ENCODE measurements at places on chromosomes 4 and X.

DNA sequence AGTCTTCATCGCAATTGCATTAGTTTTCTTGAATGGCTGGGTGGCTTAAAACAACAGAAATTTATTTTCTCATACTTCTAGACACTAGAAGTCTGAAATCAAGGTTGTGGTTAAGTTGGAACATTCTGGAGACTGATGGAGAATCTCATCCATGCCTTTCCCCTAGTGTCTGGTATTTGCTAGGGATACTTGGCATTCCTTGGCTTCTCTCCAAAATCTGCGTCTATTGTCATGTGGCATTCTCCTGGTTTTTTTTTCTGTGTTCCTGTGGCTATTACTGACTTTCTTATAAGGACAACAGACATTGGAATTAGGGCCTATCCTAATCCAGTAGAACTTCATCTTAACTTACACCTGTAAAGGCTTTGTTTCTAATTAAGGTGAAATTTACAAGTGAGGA lies 272.8 kb upstream of the EPHA5 start:
- no peak for DNase-seq

- DNase-seq, result no peak
Measured at GRCh38 chrX:630007-630611, 482 bp upstream of the SHOX start.

DNA sequence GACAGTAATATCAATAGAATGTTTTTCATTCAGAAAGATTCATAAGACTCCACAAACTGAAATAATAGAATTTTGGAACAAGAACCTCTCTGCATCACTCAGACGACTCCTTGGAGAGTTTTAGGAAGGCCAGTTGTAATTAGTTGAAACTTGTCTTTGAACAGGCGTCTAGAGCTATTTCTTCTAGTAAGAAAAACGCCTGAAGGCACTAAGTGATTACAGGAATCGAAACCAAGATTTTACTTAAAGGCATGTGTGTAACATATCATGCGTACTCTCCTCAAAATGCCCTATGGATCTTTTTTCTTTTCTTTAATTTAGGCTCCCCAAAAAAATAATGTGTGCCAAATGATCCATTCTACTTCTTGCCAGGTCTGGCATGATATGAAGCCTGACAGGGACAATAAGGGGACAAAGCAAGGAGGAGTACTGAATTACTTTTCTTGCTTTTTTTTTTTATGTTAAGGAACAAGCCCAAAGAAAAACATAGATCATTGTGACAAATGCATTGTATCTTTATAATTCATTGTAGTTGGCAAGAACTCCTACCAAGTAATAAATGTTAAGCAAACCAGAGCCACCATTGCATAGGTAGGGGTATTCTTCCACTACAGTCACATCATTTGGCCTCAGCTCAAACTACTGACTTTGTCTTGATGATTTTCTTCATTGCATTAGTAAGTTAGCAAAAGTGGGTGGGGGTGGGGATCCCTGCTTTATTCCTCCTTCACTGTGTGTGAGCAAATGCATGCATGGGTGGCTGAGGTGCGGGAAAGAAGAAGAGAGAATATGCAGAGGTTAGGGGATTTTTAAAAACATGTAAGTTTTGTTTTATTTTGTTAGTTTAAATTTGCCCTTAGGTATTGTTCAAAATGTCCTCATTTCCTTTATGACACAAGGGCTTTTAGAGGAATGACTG lies 79.9 kb upstream of the ATOH1 start:
- no peak for DNase-seq

DNA sequence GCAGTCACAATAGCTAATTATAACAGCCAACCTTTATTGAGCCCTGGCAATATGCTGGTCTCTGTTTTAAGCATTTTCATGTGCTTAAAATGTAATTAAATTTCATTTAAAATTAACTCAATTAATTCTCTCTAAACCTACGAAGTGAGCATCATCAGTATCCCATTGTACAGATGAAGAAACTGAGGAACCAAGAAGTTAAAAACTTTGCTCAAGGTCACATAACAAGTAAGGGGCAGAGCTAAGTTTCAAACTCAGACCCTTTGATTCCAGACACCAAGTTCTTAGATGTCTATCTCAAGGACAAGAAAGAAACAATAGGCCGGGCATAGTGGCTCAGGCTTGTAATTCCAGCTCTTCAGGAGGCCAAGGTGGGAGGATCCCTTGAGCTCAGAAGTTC lies 55.9 kb upstream of the NFKB1 start:
- no peak for DNase-seq

- no peak for DNase-seq
Measured at GRCh38 chr4:108979759-108980158, 216.9 kb upstream of the ETNPPL start.

GRCh38 chrX:148580016-148580415 lies 79.6 kb downstream of the AFF2 start:
- no peak for DNase-seq

GRCh38 chr4:3297066-3297859 lies 4.4 kb downstream of the RGS12 start:
- DNase-seq, result no peak

- DNase-seq, result no peak
Measured at GRCh38 chrX:129779086-129779672, 570 bp upstream of the SASH3 start.

DNA sequence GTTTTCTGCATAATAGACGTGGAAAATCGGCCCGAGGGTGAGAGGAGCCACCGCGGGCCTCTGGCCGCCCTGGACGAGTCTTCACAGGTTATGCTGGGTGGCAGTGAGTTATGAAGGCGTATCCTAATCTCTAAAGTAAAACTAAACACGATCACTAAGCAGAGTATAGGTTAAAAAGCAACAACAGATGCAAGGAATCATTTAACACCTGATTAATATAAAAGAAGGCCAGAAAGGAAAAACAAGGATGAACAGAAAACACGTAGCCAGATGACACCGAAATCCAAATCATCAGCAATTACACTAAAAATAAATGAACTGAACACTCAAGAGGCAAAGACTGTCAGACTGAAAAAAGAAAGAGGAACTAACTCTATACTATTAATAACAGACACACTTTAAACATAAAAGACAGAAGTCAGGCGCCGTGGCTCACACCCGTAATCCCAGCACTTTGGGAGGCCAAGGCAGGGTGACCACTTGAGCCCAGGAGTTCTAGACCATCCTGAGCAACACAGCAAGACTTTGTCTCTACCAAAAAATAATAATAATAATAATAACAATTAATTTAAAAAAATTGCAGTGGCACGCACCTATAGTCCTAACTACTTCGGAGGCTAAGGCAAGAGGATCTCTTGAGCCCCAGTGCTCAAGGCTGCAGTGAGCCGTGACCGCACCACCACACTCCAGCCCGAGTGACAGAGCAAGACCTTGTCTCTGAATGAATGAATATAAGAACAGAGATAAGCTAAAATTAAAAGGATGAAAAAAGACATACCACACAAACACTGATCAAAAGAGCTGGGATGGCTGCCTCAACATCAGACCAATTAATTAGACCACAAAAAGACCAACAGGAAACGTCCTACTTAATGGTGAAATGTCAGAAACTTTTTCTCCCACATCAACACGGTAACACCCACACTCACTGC lies 30.0 kb downstream of the CTBP1 start:
- DNase-seq, result no peak

DNA sequence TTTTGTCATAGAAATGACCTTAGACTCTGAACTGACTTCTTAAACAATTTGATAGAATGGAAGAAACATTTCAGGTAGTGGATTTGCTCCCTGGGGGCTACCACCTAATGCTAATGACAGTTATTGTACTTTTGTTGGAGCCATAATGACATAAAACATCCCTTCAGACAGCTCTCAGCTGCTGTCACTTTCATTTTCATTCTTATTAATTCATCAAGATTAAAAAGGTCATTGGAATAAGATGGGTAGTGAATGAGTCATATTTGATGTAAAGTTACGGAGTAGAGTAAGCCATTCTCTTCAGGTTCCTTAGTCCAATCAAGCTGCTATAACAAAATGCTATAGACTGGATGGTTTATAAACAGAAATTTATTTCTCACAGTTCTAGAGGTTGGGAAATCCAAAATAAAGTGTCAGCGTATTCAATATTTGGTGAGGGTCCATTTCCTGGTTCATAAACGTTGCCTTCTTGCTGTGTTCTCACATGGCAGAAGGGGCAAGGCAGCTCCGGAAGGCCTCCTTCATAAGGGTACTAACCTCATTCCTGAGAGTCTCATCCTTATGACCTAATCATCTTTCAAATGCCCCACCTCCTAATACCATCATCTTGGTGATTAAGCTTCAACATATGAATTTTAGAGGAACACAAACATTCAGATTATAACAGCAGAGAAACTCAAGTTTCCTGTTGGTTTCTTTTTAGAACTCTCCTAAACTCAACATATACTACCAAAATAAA lies 268.5 kb downstream of the ARAP2 start:
- DNase-seq, result no peak

DNA sequence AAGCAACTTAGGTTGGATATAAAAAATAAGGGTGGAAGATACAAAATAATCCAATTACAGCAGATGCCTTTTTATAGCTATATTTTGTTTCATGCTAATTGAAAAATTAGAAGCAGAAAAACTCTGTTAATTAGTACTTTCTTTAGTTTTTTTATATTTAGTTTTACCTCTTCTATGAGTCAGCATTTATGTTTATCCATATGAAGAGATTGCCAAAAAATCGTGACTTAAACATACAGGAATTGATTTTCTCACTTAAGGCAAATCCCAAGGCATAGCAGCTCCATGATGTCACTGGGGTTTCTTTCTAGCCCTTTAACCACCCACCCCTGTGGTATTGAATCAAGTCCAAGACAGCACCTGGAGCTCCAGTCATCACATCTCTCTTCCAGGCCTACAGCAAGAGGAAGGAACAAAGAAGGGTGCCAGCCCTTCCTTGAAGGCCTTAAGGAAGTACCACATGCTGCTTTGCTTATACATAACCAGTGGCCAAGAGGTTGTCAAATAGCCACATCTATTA lies 365.8 kb upstream of the TENM3 start:
- DNase-seq, result no peak

GRCh38 chrX:17930850-17931249 lies 69.8 kb upstream of the RAI2 start:
- DNase-seq, result no peak

- no peak for DNase-seq
Measured at GRCh38 chr4:89995814-89996213, 101.2 kb downstream of the MMRN1 start.

DNA sequence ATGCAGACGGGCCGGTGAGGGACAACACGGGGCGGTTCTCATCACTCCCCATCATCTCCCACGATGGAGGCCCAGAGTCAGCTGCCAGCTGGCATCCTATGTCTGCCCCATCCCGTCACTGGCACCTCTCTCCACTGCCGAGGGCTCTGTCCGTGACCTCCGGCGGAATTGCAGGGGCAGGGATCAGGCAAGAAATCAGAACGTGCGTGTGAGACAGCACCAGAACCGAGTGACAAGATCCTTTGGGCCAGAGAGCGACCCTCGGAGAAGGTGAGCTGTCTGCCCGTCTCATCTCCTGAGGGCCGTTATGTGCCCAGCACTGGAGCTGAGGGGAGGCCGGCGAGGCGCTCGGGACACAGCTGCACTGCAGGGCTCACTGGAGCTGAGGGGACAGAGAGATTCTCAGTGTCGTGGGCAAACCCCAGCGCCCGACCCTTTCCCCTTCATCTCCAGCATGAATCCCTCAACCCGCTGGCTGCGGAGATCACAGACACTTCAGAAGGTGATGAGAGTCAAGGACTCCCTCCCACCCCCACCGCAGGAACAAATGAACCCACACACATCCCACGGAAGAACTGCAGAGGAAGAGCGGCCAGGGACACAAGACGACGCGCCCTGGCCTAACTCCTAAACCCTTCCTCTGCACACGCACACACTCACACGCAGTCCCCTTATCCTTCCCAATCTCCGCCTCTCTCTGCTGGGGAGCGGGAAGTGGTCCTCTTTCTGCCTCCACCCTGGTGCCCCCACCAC lies 128.7 kb downstream of the AFAP1 start:
- DNase-seq, result no peak
